HT-29 (cell line): ENCODE measurements at places on chromosomes 3 and 15. TPM values are rescaled to one million over a fixed set of nuclear protein-coding genes. Genes with fewer than 3 reads are reported as not detected.

Gene TRAT1
- not detected in 2 replicates for total RNA-seq

Gene DGKG
- total RNA-seq = 0.36 and 4.0 TPM in 2 replicates

Gene SPINK8
- total RNA-seq = not detected in 2 replicates

Gene CRTAP
- 24.4 and 36.0 TPM in 2 replicates for total RNA-seq

Gene CGNL1
- 0.29 and 0.36 TPM in 2 replicates for total RNA-seq

Gene SLC12A6
- 5.4 and 5.5 TPM in 2 replicates for total RNA-seq

Gene CAPN3
- total RNA-seq = not detected in 2 replicates

Gene ACTR8
- total RNA-seq = 10.9 and 13.4 TPM in 2 replicates

Gene IP6K1
- 24.3 and 38.3 TPM in 2 replicates for total RNA-seq

Gene IL12A
- 0.34 TPM in 1 of 2 replicates, not detected in the other for total RNA-seq

Gene AGBL1
- total RNA-seq = not detected in 2 replicates

Gene NR1I2
- 0.08 TPM in 1 of 2 replicates, not detected in the other for total RNA-seq

Gene PIGZ
- 7.3 and 10.1 TPM in 2 replicates for total RNA-seq

Gene TATDN2
- total RNA-seq = 6.7 and 6.8 TPM in 2 replicates

Gene TRPM1
- total RNA-seq = not detected in 2 replicates

Gene ISG20
- 59.0 and 60.2 TPM in 2 replicates for total RNA-seq

Gene ITGA11
- not detected in 2 replicates for total RNA-seq

Gene SLC15A2
- total RNA-seq = 0.28 and 2.3 TPM in 2 replicates

Gene PGBD4
- 1.5 and 1.7 TPM in 2 replicates for total RNA-seq

Gene GABRR3
- not detected in 2 replicates for total RNA-seq

Gene RFTN1
- total RNA-seq = not detected in 2 replicates

Gene LSMEM2
- not detected in 2 replicates for total RNA-seq

Gene CHRM5
- total RNA-seq = not detected in 2 replicates

Gene CLDN16
- total RNA-seq = not detected in 2 replicates

Gene ASB14
- not detected in 2 replicates for total RNA-seq

Gene GOLGA8K
- not detected in 2 replicates for total RNA-seq

Gene GASK1A
- total RNA-seq = 0.18 TPM in 1 of 2 replicates, not detected in the other

Gene FILIP1L
- total RNA-seq = 1.2 and 1.8 TPM in 2 replicates

Gene LMAN1L
- total RNA-seq = not detected in 2 replicates

Gene SSUH2
- 0.08 and 0.10 TPM in 2 replicates for total RNA-seq

Gene CCDC191
- total RNA-seq = 0.78 and 1.1 TPM in 2 replicates

Gene CFAP100
- total RNA-seq = 0.64 and 2.3 TPM in 2 replicates
